Amygdala (tissue), 56 donors: ENCODE measurements at places on chromosomes 7 and 10.

DNA sequence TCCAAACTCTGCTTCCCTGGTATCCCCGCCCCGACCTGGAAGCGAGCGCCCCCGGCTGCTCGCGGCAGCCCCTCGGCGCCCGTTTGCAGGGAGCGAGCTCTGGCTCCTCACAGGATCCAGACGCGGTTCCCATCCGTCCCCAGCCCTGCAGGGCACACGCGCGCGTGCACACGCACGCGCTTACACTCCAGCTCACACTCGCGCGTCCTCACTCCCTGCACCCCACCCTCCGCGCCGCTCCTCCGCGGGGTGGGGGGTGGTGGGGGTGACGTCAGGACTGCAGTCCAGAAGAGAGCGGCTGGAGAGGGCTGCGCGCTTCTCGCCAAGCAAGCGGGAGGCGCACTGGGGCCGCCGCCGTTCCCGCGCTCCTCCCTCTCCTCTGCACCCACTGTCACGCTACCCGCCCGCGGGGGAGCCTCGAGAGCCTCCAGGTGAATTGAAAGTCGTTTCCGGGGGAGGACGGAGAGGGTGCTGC lies 255.6 kb downstream of the OTUD1 start:
- no peak for DNase-seq

- DNase-seq, result no peak
Measured at GRCh38 chr7:11557627-11558026, 274.4 kb downstream of the THSD7A start.

DNA sequence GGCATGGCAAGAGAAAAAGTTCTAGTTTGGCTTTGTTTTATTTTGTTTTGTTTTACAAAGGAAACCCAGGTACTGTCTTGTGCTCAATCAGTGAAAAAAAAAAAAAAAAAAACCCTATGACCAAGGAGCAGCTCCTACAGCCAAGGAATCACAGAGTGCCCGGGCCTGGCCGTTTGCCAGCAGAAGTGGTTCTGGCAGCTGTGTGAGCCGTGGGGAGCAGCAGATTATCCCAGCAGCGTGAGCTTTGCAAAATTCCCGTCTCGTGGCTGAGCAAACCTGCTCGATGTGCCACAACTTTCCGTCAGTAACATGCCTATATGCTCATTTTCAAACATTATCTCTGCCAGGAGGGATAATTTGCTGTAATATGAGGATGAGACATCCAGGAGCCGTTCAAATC lies 293.7 kb downstream of the POU6F2 start:
- DNase-seq, result peak; percentile 1

DNA sequence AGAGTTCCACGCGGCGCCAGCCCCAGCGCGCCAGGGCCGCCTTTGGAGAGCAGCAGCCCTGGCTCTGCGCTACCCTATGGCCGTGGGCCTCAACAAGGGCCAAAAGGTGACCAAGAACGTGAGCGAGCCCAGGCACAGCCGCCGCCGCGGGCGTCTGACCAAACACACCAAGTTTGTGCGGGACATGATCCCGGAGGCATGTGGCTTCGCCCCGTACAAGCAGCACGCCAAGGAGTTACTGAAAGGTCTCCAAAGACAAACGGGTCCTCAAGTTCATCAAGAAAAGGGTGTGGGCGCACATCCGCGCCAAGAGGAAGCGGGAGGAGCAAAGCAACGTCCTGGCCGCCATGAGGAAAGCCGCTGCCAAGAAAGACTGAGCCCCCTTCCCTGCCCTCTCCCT lies 144.1 kb downstream of the SRPK2 start:
- no peak for DNase-seq

DNA sequence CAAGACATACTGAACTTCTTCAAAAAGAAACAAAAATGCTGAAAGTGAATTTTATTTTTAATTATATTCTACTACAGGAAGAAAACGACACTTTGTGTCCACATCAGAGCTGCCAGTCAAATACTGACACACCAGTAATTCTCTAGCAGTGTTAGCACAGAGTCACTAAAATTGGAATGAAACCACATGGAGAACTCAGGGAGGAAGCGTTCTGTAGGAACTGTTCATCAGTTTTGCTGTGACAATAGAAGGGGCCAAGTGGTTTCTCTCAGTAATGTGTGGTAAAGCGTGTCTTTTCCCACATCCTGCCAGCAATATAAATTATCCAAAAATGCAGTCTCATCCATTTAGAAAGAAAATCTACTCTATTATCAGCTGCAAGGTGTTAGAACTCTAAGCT lies 683.3 kb downstream of the GRM8 start:
- DNase-seq, result no peak

- peak; percentile 80 for DNase-seq
Measured at GRCh38 chr7:131219312-131220041, 108.2 kb upstream of the MKLN1 start.

DNA sequence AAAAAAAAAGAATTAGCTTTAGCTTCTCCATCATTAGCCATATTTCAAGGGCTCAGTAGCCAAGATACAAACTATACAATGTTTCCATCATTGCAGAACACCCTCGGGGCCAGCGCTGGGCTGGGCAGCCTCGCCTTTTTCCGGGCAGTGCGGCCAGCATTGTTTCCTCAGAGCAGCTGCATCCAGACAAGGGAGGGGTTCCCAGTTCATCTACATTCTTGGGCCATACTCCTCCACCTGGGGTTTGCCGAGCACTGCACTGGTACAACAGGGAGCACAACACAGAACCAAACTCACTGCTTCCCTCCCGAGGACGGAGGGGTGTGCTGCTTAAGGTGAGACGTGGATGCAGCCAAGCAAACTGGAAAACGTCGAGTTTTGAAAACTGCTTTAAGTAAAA lies 2.4 kb upstream of the PKD1L1 start:
- DNase-seq, result no peak

GRCh38 chr7:159143780-159144757 lies 598 bp downstream of the VIPR2 start:
- DNase-seq, result no peak

- no peak for DNase-seq
Measured at GRCh38 chr7:85620936-85621685, 434.3 kb upstream of the SEMA3D start.

GRCh38 chr10:50541921-50542320 lies 81.8 kb downstream of the SGMS1 start:
- no peak for DNase-seq

- no peak for DNase-seq
Measured at GRCh38 chr10:22135591-22135990, 82.2 kb downstream of the EBLN1 start.

GRCh38 chr10:113423981-113424721 lies 128.7 kb upstream of the HABP2 start:
- no peak for DNase-seq

DNA sequence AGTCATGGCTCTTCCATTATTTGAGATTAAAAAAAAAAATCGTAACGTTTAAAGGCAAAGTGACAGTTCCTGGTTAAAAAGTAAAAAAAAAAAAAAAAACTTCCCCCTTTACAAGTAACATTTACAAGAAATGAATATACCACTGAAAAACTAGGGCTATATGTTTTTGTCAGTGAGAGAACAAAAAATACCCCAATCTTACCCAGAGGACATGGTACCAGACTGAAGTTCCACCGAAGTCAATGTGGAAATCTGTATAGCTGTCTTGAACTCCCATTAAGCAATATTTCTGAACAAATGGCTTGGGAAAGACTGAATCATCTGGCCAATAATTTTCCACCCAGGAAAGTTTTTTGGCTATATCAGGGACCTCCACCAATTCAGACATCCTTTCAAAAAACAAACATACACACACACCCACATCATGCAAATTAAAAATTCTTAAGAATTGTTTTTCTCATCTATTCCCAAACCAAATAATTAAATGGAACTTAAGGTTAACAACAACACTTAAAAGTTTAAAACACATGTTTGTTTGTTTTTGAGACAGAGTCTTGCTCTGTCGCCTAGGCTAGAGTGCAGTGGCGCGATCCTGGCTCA lies 50.2 kb downstream of the KDM7A start:
- DNase-seq, result no peak

GRCh38 chr10:29857843-29858701 lies 201.3 kb downstream of the JCAD start:
- no peak for DNase-seq

DNA sequence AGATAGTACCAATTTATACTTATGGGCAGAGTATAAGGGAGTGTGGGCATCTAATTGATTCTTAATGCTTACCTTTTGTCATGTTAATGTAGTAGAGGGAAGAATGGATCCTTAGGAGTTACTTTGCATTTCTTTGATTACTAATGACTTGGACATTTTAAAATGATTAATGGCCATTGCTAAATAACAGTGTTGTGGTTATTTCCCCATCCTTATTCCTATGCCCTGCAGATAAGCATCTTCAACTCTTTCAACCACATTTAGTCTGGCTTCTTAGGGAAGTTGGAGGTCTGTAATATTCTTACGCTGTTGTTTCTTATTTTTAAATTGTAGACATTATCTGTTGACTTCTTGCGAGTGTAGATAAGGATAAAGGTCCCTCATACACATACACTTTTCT lies 37.2 kb downstream of the KAT6B start:
- no peak for DNase-seq

GRCh38 chr7:100735730-100736129 lies 2.3 kb downstream of the ZAN start:
- no peak for DNase-seq

DNA sequence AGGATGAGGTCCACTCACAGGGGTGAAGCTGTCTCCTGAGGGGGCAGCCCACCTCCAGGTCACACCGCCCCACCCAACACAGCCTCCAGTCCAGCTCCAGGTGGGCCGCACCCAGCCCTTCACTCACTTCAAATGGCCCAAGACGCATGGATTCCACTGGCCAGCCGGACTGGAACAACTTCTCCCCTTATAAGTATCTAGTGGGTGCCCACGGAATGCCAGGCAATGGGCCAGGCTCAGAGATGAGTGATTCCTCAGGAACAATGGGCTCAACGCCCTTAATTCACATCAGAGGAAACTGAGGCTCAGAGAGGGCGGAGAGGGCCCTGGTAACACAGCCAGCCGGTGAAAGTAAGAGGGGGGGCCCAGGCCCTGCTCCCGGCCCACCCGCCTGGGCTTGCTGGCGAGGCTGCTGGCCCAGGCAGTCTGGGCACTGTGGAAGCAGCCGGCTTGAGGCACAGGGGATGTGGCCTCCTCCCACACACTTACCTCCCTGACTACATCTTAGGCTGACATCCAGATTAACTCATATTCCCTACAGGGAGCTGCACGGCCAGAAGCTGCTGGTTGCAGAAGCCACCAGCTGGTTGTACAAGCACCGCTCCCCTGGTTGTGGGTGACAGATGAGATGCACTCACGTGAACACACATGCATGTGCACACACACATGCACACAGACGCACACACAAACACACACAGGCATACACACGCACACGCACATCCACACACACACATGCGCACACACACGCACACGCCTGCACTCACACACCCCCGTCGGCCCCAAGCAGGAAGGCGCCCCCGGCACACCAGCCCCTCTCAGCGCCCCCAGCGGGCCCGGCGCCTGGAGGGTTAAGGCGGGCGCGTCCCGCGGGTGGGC lies 1.0 kb upstream of the FAM20C start:
- no peak for DNase-seq

GRCh38 chr10:78071857-78072179 lies 38.2 kb downstream of the RPS24 start:
- no peak for DNase-seq
